ENCODE measurements at places on chromosomes 6 and 20.

DNA sequence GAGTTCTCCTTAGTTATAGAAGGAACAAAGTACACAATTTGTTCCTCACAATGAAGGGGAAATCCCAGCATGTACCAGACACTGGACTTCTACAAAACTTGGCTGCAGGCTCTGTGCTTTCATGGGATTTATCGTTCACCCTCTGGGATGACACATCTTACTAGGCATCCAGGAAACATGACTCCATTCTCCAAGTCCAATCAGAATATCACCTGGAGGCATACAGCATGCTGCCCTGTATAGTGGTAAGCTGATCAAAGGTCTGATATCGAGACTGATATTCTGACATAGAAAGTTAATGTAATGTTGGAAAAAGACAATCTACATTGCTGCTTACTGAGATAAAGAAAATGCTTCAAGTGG lies 6.7 kb downstream of the RWDD2A start:
- DNase-seq, result no peak

- DNase-seq, result peak; percentile 77
Measured at GRCh38 chr6:107820338-107821261, 3.5 kb downstream of the SCML4 start.

GRCh38 chr6:77425671-77426070 lies 37.6 kb downstream of the HTR1B start:
- no peak for DNase-seq

DNA sequence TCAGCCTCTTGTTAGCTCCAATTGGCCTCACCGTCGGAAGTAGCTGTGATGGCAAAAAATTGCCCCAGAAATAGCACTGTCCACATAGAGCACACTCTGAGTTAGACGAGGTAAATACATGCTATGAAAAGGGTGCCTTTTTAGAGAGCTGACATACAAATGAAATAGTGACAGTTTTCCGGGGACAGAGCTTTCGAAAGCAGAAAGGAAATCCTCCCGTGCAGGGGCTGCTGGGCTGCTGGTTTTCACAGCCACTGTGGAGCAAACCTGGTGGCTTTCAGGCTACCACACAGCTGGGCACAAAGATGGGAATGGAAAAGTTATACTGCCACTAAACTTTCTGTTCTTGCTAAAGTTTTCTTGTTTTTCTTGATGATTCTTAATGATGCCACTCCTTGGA lies 8.3 kb downstream of the SLPI start:
- no peak for DNase-seq

- DNase-seq, result no peak
Measured at GRCh38 chr6:169382735-169383134, 129.1 kb upstream of the THBS2 start.

DNA sequence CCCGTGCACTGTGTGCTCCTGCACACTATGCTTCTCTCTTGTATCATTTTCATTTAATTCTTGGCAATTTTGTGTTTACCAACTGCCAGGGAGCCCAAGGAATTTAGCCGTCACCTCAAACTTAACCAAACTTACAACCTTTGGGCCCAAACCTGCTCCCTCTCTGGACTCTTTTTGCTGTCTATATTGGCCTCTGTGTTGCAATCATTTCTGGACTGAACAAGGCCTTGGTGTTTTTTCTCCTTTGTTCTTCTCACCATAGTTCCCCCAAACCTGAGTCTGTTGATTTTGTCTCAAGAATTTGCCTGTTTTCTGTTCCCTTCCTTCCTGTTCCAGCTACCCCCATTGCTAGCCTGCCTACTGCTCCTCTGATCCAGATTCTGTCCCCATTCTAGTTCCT lies 19.2 kb downstream of the DCBLD1 start:
- DNase-seq, result no peak

DNA sequence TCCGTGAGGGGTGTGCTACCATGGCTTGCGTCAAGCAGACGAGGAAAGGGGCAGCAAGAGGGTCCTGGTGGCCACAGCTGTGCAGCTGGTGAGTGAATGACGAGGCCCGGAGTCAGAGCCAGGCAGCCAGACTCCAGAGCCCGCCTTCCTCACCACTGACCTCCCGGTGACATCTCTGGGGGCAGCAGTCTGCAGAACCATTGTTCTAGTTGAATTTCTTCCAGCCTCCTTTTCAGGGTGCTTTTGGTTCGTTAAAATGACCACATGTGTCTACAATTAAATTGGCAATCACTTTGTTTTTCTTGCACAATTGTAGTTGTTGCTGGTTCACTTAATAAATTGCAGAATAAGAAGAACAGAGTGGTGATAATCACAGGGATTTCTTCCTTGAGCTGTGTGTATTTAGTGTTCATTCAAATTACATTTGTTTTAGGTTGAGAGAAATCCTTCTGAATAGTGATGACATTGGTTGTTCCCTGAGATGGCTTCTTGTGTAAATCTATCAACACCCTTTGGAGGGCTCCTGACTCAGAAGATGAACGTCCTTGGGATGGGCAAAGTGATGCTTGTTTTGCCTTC lies 96.4 kb downstream of the TULP4 start:
- DNase-seq, result no peak

- no peak for DNase-seq
Measured at GRCh38 chr6:105345506-105345905, 57.4 kb downstream of the PREP start.

DNA sequence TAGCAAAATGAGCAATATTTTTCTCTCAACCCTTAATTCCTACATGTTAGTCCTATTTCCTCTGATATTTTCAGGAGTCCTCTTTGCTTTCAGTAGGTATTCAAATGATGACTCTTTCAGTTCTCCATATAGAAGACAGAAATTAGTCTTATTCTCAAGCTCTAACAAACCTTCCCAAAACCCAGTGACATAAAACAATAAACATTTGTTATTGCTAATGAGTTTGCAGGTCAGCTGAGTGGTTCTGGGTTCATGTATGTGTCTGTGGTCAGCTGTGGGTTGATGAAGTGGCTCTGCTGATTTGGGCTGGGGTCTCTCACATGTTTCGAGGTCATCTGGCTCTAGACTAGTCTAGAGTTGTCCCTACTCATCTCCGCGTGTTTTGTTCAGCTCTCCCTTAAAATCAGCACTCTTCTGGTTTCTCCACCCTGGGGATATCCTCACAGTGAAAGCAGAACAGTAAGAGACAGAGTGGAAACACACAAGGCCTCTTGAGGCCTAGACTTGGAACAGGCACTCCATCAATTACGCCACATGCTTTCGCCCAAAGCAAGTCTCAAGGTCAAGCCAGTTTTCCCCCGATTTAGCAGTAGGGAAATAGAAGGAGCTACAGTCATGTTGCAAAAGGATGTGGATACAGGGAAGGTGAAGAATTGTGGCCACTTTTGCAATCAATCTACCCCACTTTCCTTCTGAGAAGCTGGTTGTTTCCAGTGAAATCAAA lies 273.0 kb downstream of the PLCB1 start:
- DNase-seq, result no peak

GRCh38 chr6:117494283-117494682 lies 11.8 kb downstream of the DCBLD1 start:
- no peak for DNase-seq

DNA sequence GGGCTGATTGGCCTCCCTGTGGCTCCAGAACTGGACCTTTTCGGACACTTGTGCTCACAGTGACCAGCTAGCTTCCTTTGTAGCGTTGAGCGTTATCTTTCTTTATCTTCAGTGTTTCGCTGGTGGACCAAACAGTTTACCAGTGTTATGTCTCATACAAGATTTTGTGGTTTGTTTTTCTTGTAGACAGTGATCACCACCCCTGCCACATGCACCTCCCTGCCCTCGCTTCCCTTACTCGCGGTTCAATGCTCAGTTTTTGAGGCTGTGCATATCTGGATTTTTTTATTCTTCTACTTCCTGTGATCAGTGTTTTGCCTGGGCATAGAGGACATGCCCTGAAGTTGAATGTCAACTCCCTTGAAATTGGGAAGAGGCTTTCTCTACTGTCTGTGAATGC lies 16.4 kb downstream of the MYT1 start:
- no peak for DNase-seq

Data from NCI-H748 treated with DMSO at 0.1 percent for 48 hours (cell line).